ENCODE measurements at places on chromosomes 2 and 18.

DNA sequence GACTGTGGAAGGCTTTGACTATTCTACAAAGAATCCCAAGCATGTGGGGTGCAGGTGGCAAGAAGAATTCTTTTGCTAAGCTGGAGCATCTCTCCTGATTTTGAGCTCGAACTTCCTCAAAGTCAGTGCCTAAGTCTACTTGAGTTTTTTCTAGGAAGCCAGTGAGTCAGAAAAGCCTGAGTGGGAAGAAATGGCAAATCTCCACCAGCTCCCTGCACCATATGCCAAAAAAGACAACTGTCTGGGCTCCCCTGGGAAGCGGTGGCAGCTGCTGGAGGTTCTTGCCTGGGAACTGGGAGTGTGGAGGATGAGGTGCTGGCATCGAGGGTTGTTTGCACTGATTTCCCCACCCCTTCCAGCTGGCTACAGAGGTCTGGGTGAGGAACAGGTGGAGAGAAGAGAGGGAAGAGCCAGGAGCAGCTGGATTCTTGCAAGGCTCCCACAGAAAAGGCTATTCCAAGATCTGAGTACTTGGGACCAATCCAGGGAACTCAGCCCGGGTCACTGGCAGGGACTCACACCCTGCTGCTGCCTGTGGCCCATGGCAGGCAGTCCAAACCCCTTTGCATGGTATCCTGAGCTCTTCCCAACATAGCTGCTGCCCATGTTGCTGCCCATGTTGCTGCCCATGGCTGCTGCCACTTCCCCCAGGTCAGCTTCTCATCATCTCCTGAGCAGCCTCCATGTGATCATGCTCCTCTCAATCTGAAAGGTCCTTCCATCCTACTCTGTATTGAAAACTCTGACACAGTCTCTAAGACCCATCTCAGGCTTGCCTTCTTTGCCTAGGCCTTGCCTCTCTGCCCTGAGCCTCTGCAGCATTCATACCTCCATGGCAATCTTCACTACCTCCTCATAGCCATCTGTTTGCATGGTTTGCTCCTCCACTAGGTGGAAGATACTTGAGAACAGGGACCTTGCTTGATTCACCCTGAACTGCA is 128.3 kb upstream of the SPATS2L start:
- 0 out of 2 replicates have a peak, but pooled peaks cover 4% of the 10 kb centered on the region for H3K36me3 ChIP-seq
- no peak for DNase-seq
- H3K27ac ChIP-seq, result no peak overlapping the region

GRCh38 chr2:213010106-213010779 is 141.2 kb downstream of the IKZF2 start:
- no peaks in the 10 kb centered on the region for H3K27me3 ChIP-seq
- no peak for DNase-seq
- peaks cover 12% of the 10 kb centered on the region for H3K4me1 ChIP-seq
- peaks cover 16% of the 10 kb centered on the region for H3K36me3 ChIP-seq
- no peak overlapping the region for H3K27ac ChIP-seq

DNA sequence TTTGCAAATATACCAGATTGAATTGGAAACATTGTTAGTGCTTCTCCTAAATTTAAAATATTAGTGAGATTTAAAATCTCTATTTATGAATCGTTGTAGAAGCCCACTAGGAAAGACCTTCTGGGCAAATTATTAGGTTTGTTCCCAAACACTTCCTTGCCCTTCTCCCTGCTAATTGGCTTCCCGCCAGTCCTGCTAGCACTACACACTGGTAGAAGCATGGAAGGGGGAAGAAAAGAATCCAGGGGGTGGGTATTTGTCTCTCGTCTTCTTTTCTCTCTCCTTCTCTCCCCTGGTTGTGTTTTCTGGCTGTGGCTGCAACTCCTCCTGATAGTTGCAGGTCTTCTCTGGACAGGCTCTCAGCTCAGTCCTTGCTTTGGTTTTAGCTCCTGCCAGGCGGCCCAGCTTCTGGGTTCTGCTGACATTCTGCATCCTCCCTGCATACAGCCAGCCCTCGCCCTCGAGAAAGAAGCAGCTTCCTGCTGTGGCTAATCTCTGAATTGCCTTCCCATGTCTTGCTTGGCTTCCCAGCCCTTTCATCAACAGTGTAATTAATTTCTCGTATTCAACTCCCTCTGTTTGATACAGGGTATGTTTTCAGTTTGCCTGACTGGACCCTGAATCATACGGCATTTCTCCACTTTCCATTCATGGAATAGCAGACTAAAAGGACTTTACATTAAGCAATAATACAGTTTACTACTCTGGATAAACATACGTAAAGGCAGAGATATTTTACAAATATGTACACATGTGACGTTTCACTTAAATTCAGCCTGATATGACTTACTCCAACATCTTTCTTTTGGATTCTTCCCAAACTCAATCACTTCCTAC is 6.9 kb upstream of the PARD3B start:
- peaks cover 19% of the 10 kb centered on the region for H3K4me1 ChIP-seq
- no peaks in the 10 kb centered on the region for H3K36me3 ChIP-seq
- no peak overlapping the region for H3K4me3 ChIP-seq
- no peaks in the 10 kb centered on the region for H3K27me3 ChIP-seq

GRCh38 chr2:219567131-219567530 is 4.2 kb downstream of the OBSL1 start:
- peaks cover 22% of the 10 kb centered on the region for H3K36me3 ChIP-seq
- peaks cover 5% of the 10 kb centered on the region for H3K27me3 ChIP-seq
- H3K27ac ChIP-seq, result no peak overlapping the region
- no peak overlapping the region for H3K4me3 ChIP-seq
- peaks cover 17% of the 10 kb centered on the region for H3K4me1 ChIP-seq
- no peak for DNase-seq

GRCh38 chr2:10028407-10028987 is 14.9 kb upstream of the KLF11 start:
- no peak overlapping the region for H3K27ac ChIP-seq
- H3K36me3 ChIP-seq, result no peaks in the 10 kb centered on the region
- no peaks in the 10 kb centered on the region for H3K4me1 ChIP-seq
- peaks cover 7% of the 10 kb centered on the region for H3K27me3 ChIP-seq

DNA sequence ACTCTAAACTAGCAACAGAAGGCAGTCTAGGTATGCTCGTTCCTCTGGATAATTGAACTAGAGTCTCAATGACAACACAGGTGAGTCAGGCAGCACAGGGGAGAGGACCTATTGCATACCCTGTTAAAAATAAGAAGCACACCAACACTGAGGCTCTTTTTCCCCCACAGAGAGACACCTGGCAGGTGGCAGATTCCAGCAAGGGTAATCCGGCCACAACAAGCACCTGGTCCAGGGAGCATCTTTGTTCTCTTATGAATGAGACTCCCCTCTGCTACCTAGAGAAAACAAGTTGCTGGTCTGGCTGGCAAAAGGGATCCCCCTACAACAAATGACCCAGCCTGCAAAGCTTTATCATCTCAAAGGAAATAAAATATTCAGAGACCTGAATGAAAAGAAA is 508.9 kb upstream of the POU3F3 start:
- no peaks in the 10 kb centered on the region for H3K27me3 ChIP-seq
- DNase-seq, result no peak
- H3K36me3 ChIP-seq, result no peaks in the 10 kb centered on the region
- no peak overlapping the region for H3K4me3 ChIP-seq
- no peaks in the 10 kb centered on the region for H3K4me1 ChIP-seq

DNA sequence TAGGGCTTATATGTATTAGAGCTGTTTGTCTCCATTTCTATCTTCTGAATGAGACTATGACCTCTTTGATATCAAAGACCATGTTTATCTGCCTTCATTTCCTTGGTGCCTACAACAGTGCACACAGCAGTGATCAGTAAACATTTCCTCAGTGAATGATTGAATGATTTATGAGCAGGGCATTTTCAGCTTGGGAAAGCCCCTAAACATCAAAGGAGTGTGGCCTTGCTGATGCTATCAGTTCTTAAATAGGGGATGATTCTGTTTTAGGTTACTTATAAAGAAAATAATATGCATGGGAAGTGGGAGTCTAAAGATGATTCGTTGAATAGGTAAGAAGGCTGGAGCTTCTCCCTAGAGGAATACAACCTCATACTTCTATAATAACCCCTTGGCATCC is 425.3 kb downstream of the ZNF521 start:
- DNase-seq, result no peak
- peaks cover 18% of the 10 kb centered on the region for H3K27me3 ChIP-seq
- H3K4me3 ChIP-seq, result no peak overlapping the region

GRCh38 chr2:182142062-182142461 is 156.4 kb downstream of the PPP1R1C start:
- H3K4me3 ChIP-seq, result no peak overlapping the region
- no peaks in the 10 kb centered on the region for H3K27me3 ChIP-seq
- no peak for DNase-seq
- H3K27ac ChIP-seq, result no peak overlapping the region
- H3K36me3 ChIP-seq, result no peaks in the 10 kb centered on the region

DNA sequence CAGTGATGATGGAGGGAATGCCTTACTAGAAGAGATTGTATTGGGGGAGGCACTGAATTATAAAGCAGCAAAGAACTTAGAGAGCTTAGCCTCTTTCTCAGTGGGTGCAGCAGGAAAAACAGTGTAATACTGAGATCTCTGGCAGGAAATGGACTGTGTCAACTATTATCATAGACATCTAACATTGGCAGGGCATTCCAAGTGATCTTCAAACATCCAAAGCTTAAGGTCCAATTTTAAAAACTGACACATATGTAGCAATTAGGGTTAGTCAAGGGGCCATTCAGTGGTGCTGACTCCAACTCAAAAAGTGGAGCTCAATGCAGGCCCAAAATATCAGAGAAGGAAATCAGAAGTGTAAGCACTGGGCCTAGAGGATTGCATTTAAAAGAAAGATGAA is 106.6 kb upstream of the DDX18 start:
- no peak for DNase-seq
- H3K4me1 ChIP-seq, result no peaks in the 10 kb centered on the region
- no peaks in the 10 kb centered on the region for H3K36me3 ChIP-seq
- H3K27me3 ChIP-seq, result peaks cover 1% of the 10 kb centered on the region
- no peak overlapping the region for H3K4me3 ChIP-seq
